AG08396 (cell line): ENCODE measurements at places on chromosomes 13 and 19.

DNA sequence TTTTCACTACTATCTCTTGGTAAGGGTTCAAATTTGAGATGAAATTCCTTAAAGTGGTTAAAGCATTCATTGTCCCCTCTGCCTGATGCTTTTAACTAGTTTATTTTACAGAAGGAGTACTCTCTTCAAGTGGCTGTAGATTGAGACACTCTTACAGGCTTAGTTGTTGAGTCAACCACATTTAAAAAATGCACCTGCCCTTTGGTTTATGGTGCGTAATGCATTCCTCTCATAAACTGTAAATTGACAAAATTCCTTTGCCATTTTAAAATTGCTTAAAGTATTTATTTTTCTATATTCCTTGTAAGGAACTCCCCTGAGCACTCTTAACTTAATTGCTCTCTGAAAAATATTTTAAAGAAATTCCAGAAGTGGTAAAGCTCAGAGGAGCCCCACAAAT lies 826 bp upstream of the GPC5 start:
- DNase-seq, result no peak

- no peak for DNase-seq
These were observed 487.8 kb upstream of the SPRY2 start for GRCh38 chr13:80828759-80829158.

DNA sequence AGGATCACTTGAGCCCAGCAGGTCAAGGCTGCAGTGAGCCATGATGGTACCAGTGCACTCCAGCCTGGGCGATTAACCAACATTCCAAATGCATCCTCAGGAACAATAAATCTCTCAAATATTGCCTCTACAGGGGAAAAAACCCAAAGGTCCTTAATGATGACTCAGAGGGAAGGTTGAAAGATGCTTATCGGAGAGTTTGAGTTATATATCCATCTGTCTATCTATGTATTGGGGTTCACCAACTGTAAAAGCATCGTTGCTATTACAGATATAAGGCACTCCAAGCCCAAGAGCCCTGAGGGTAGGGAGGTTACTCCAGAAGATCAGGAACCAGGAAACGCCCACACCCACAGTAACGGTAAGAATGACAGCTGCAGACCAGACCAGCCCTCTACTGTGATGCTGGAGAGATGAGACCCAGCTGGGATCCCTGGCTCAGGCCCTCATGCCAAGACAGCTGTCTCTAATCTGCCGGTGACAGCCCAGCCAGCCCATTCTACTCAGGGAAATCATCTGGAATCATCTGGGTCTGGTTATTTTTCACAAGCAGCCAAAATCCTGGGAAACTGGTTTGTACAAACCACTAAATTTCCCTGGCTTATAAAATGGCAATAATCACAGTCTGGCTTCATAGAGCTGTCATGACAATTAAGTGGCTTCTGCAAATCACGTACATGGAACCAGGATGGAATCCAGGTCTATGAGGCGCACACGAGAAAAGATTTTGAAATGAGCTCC lies 23.8 kb downstream of the TEX101 start:
- DNase-seq, result peak; percentile 66

- DNase-seq, result no peak
These were observed 223.8 kb downstream of the TDRD3 start for GRCh38 chr13:60620611-60621395.

DNA sequence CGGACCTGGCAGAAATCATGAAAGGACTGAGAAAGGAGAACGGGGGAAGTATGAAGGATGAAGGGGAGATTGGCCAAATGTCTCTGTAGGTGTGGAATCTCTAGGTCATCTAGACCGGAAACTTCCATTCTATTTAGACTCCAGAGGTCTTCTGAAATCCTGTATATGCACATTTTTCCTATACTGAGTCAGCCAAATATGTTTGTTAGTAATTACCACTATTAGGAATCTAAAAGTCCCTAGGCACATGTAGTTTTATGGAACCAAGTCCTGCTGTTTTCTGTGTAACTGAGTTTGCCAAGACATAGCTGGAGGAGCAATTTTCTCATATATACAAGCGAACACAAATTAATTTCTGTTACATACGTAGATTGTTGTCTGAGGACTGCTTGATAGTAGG lies 498.1 kb downstream of the GPC5 start:
- no peak for DNase-seq

DNA sequence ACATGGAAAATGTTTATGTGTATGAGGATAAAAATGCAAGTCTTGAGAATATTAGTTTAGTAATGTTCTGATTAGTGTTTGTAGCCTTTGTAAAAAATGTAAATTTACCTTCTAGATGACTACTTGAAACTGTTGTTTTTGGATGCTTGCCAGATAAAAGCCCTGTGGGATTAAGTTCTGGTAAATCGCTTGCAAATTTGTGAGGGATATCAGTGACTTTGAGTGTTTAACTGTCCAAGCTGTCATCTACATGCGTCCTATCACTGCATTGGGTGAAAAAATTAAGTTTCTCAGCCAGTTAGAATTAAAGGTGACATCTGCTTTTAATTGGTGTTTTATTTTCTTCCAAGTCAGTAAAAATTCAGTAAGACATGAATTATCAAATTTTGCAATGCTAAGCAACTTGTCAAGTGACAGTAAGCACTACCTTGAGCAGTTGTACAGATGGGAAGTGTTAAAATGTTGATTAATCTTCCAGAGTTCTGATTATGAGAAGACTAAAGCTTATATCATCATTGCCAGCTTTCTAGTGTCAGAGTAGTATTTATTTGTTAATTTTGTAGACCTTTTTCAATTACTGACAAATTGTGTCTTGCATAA lies 88.0 kb downstream of the PCCA start:
- DNase-seq, result no peak

- no peak for DNase-seq
These were observed 51.0 kb downstream of the WDFY2 start for GRCh38 chr13:51635137-51635878.

- DNase-seq, result no peak
These were observed 1.7 kb downstream of the DMWD start for GRCh38 chr19:45790942-45791341.

- no peak for DNase-seq
These were observed 53.2 kb downstream of the CRTC1 start for GRCh38 chr19:18736415-18737336.

DNA sequence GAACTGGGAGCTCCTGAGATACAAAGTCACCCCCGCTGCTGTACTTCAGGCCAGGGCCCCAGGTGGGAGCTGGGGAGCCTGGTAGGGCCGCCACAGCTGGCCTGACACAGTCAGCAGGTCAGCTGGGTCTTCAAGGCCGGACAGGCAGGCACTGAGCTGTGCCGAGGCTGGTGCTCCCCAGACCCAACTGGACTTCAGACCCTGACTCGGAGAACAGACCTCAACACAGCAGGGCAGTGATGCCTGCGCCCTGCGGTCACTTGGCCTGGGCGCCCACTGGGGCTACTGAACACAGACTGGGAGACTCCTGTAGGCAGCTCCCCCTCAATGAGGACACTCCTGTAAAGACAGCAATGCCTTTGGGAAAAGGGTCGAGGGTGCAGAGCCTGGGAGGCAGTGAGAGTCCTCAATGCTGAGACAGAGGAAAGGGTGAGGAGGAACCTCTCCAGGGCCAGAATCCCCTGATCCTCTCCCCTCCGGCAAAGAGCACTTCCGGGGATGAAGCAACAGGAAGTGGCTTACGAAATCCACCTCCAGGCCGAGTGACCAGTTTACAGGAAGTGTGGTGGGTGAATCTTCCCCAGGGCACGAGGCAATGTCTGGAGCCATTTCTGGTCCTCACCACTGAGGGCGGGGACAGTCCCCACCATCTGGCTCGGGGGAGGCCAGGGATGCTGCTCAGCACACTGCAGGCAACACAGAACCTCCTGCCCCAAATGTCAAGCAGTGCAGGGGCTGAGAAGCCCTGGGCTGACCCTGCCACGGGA lies 40.8 kb upstream of the ISYNA1 start:
- DNase-seq, result peak; percentile 80

GRCh38 chr13:38914070-38914469 lies 76.6 kb downstream of the STOML3 start:
- DNase-seq, result no peak

DNA sequence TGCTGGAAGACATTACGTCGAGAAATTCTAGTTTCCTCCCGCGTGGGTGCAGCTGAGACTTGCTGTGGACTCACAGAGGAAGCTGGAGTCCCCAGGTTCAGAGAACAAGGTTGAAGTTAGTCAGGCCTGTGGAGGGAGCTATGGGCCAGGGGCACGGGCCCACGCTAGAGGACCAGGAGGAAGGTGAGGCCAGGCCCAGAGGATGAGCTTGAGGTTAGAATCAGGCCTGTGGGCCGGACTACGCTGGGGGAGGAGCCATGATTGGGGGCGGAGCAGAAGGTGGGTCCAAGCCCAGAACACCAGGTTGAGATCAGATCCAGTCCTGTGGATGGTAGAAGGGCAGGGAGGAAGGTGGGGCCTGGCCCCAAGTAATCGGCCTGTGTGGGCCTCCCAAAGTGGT lies 32.6 kb downstream of the ZNF846 start:
- DNase-seq, result no peak

DNA sequence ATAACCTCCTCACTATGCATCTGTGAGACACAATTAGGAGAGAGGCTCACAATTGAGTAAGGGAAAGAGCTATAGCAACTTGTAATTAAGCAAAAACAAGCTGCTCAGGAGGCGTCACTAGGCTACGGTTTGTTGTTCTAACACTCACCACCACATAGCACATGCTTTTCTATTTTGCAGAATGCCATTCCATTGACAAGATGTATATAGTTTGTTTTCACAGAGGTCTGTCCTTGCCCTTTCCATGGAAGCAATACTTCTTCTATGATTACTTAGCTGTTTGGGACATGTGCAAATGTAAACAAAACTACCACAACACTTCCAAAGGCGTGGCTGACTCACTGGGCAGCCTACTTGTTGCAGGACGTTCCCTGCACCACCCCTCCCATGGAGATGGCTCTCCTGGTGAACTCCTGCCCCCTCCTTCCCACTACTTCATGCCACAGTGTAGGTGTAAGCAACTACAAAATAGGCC lies 33.9 kb upstream of the FAM216B start:
- peak; percentile 75 for DNase-seq

- DNase-seq, result no peak
These were observed 738 bp downstream of the DMWD start for GRCh38 chr19:45791744-45792469.

- no peak for DNase-seq
These were observed 16.2 kb downstream of the KCTD4 start for GRCh38 chr13:45184693-45185092.

GRCh38 chr13:111153977-111154332 lies 38.8 kb downstream of the ARHGEF7 start:
- DNase-seq, result peak; percentile 68

DNA sequence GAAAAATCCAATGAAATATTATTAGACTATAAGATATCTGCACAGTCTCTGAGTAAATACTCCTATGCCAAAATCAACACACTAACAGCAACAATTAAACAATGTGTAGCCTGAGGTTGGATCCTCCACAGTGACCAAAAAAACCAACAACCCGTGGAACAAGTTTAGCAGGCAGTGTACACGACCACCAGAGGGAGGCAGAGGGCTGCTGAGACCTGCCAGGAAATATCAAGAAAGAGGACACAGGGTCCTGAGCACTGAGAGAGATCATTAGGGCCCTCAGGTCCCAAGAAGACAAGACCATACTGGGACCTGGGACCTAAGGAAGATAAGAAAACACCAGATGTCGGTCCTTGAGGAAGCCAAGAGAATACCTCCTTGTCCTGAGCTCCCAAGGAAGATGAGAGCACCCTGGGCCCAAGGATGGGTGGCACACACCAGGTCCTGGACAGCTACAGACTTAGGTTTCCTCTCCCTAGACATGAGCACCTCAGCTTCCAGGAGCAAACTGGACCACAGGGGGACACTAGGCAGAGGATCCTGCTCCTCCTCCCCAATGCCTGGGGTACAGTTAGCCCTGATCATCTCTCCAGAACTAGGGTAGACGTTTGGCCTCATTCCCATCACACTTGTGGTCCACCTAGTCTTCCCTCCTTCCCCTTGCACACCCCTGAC lies 822 bp upstream of the ZNF274 start:
- DNase-seq, result no peak

GRCh38 chr19:49597703-49597974 lies 6.7 kb downstream of the PRR12 start:
- no peak for DNase-seq

GRCh38 chr19:18304458-18305310 lies 18.2 kb downstream of the LSM4 start:
- DNase-seq, result peak; percentile 90

DNA sequence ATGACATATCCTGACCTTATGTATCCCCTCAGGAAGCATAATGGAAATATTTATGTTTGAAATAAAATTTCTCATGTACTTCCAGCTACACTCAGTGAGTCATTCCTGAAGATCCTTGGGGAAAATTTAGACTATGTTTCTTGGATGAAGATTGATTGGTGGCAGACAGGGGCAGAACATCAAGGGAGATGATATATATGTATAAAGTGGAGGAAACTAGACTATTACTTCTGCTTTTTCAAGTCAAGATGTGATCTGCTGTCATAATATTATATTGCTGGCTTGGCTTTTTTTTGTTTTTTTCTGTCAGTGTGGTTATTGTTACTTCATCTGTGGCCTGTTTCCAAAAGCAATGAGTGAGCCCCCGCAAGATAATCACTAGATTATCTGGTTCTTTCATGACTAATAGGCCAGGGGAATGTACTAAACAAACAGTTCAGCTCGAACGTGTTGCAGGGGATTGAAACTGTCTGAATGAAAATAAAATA lies 87.2 kb upstream of the TNFSF11 start:
- peak; percentile 46 for DNase-seq

DNA sequence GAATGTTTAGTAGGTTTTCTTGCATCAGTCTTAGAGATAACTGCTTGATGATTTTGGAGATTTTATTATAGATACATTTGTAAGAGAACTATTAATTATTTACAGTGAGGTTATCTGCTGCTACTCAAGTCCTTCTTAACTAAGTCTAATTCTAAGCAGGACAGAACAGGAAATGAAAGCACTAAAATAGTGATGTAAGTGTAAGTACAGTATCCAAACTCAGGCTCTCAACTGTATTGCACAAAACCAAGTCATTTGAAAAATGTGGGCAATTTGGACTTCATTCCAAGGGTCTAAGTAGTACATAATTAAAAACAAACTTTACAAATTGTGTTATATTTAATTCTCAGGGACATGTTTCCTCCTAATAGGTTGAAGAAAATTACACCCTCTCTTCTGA lies 417.1 kb downstream of the ITGBL1 start:
- DNase-seq, result no peak

DNA sequence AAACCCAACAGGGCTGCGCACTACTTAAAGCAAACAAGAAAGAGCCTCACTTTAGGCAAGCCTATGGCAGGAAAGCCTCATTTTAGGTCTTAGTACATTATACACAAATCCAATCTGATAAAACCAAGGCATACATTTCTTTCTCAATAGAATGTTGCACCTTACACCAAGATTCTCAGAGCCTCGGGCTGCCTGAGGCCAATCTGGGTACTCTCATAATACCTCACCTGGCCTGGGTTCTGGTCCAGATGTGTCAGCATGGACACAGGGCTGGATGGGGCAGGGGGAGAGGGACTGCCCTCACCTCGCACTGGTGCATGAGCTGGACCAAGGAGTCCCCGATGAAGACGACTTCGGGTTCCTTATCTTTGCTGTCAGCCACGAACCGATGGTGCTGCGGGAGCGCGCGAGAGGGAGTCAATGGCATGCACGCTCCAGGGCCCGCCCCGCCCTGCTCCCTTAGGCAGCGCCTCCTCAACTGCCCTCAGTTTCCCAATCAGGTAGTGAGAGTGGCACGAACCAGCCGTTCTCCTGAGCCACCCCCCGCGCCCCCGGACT lies at the start of gene PRR19:
TSS of gene PRR19 (plus strand) at position 487 of the 558 bp plus-strand sequence. CDS start 7,453 bp downstream, outside the sequence.
- no peak for DNase-seq
